ENCODE measurements at places on chromosomes 4 and X.
A peak's percentile ranks its signal among the peaks of the same experiment; 100 is the strongest.

DNA sequence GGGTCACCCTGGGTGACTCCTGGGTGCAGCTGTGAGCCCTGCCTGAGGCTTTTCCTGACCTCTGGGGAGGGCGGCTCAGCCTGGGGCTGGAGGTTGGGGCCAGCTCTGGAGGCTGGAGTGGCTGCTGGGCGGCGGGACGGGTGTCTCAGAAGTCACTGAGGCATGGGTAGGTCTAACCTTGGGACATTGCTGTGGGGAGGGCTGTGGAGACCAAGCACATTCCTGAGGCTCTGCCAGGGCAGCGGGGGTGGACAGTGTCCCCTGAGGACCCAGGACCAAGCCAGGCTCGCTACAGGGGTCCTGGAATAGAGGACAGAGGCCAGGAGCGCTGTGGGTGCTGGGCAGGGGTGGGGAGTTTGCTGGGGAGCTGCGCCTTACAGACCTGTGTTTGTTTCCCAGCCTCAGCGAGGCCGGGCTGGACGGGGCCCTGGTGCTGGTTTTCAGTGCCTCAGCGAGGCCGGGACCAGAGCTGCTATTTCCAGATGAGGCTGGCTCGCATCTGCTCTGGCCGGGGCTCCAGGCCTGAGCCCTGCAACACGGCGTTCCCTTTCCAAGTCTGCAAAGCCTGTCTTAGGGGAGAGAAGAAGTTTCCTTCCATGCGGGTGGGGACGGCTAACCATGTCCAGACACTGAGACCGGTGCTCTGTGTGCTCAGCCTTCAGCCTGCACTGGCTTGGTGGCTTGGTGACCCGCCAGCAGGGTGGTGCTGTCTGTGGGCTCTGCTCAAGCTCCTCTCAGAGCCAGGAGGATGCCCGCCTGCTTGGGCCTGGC is 3.0 kb upstream of the SLC25A6 start:
- peak; percentile 40 for DNase-seq

- DNase-seq = no peak
Measured at GRCh38 chr4:140648716-140649308, 80.1 kb upstream of the UCP1 start.

GRCh38 chrX:120662662-120663061 is 32.8 kb upstream of the C1GALT1C1 start:
- DNase-seq = no peak

DNA sequence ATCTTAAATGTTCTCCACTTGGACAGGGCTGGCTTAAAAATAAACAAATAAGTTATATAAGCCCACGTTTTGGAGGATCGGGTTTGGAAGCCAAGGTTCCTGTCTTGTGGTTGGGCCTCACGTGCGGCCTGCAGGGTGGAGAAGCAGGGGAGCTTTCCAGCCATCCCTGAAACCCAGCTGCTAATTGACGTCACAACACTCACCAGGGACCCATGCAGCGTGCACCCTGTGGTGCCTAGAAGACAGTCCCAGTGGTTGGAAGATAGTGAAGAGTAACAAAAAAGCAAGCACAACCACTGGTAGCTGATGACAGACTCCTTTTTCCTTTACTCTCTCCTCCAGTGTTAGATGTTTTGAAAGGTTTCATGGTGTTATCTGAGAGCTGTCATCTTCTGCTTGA is 142.0 kb upstream of the RBPJ start:
- no peak for DNase-seq

DNA sequence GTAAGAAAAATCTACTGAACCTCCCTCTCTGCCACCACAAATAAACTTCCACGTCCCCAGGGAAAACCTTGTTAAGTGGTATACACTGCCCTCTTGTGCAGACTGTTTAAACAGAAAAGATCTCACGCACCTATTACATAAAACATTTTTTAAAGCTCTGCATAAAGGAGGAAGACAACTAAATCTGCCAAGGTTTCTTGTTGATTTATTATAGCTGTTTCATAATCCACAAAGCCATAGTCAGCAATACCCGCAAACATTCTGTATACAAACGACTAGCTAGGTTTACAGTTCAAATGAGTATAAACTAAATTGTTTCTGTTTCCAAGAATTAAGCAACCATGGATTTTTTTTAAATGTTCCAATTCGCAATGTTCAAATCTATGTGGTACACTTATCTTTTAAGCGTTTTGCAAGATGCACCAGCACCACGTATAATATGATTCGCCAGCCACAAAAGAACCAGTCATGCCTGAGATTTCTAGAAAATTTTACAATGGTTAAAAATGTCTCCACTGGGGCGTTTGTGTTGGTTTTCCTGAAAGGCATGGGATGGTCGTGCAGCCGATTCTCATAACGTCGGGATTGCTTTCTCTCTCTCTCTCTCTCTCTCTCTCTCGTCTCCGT is 164.6 kb downstream of the PRKX start:
- peak; percentile 43 for DNase-seq

GRCh38 chr4:165873298-165874071 is 448 bp downstream of the TLL1 start:
- peak; percentile 49 for DNase-seq

DNA sequence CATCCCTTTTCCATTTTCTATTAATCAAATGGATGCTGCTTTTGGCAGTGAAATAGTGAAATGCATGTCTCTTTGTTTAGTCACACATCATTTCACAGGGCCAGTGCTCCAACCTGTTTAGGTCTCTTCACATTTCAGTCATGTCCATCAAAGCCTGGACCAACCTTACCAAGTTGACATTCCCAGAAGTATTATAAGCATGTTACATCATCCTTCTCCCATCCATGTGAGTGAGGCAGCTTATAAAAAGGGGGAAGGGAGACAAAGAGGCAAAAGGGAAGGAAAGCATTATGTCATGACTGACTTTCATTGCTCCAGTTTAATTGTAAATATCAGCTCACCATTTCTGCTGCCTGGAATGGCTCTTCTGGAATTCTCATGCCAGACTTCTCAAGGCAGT is 94.4 kb downstream of the NWD2 start:
- peak; percentile 2 for DNase-seq

DNA sequence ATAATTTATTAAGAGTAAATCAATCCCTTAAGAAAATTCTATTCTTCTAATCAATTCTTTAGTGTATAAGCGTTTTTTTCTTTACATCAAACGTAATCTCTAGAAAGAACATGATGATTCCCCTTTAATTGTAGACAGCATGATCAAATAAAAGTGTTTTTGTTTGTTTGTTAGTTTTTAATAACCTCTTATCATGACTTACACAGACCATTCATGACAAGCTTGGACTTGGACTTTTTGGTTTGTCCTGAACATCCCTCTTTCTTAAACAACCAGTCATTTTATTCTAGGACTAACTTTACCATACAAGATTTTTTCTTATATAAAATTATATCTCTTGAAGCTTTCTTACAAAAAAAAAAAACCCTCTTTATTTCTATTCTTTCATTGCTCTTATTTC is 344.6 kb upstream of the SPOCK3 start:
- no peak for DNase-seq

DNA sequence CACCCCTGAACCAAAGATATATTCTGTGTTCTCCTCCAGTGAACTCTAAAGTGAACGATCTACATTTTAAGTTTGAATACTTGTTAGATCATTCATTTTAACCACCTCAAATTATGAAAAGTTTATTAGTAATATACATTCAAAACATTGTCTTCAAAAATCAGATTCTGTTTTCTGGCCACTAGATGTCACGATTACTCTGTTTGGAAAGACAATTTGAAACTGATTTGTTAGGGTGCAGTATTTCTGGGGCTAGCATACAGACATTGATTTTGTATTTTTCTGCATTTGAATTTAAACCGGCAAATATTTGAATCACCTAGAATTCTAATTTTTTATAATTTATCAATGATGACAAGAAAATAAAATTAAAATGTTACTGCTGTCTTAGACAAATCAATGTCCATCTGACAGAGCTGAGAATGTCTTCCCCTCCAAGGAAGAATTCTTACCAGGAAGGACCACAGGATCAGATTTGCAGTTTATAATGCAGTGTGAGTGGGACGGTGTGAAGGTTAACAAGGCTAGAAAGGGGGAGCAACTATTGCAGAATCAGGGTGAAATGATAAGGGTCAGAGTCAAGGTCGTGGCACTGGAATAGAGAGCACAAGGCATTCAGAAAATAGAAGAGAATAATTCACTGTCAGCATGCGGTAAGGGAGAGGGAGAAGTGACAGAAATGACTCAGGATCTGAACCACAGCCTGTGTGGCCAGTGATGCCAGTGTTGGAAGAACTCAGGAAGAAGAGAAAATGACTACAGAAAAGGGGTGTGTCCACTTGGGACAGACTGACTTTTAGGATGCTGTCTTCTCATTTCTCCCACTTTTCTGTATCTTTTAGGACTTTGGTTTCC is 91.6 kb downstream of the ANXA10 start:
- peak; percentile 53 for DNase-seq

DNA sequence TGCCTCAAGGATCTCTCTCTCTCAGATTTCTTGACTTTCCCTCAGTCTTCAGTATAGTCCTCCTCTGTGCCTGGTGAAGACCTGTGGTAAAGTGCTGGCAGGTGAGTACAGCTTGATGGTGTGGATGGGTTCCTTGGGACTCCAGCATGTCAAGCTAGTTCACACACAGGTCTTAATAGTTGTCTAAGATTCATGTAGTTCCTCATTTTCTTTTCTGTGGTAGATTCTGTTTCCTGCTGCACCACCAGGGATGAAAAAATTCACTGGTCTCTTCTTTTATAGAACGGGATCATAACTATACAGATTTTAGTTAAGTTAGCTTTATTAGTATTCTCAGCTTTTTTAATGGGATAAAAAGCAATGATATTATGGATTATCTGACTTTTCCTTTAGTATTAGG is 32.5 kb upstream of the PAQR3 start:
- DNase-seq = no peak

DNA sequence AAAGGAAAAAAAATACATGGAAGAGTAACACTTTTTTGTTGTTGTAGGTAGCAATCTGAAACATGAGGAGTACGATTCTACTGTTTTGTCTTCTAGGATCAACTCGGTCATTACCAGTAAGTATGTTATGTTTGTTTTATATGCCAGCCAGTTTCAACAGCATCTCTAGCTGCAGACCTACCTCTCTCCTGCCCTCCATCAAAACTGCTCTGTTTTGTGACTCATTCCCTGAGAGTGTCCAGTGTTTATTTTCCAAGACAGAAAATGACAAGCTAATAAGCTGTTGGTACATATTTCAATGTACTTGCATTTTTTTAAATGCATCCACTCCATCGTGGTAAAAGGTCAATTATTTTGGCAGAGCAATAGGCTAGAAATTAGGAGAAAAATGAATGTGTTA is 347 bp downstream of the AMTN start:
- no peak for DNase-seq

- DNase-seq = peak; percentile 23
Measured at GRCh38 chrX:147476008-147476407, 435.7 kb upstream of the FMR1 start.
